Effector CD8-positive, alpha-beta T cell (primary cell): ENCODE measurements at places on chromosomes 5 and 9.

DNA sequence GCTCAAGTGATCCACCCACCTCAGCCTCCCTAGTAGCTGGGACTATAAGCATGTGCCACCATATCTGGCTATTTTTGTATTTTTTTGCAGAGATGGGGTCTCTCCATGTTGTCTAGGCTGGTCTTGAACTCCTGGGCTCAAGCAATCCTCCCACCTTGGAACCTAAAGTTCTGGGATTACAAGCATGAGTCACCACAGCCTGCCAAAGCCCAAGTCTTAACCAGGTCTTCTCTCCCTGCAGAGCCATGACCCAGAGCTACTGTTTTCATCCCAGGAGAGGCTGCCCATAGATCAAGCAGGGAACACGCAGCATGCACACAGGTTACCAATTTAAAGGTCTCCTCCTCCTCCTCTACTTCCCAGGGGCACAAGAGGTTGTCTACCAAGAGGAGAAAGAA, 29.7 kb downstream of the PCDHGC5 start:
- no peak for DNase-seq

DNA sequence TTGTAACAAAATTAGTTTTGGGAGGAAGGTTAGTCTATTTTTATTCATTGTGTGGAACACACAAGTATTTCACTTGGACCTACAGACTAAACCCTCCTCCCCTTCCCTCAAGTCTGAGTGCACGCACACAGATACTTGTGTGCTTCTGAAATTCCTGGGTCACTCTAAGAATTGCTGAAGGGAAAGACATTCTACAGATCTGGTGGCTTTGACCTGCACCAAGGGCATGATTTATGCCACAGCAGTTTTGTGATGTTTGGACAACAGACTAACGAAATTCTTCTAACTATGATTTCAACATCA, 150.5 kb downstream of the ARL15 start:
- DNase-seq: no peak

DNA sequence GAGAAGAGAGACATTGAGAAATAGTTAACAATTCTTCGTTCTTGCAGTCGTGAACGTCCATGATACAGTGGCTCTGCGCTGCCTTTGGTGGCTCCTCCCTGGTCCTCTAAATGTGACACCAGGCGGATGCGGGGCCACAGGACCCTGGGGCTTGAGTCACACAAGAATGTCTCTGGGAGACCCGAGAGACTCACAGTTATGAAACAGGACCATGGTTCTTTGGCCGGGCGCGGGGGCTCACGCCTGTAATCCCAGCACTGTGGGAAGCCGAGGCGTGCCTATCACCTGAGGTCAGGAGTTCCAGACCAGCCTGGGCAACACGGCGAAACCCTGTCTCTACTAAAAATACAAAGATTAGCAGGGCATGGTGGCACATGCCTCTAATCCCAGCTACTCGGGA, 767 bp upstream of the ZDHHC11 start:
- no peak for DNase-seq

DNA sequence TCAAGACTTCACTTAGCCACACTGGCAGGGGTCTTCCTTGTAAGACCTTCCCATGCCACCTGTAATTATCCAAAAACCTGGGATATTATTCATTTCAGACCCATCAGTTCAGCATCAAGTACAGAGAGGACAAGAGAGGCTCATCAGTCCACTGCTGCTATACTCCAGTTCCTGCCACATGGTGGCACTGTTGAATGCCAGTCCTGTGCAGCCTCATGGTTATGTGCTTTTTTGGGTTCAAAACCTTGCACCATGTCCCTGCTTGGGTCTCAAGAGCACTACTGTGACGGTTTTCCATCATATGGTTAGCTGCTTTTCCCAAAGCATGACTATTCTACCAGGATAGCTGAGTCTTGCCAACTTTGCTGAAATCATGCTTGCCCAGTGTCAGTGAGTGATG, 8.5 kb downstream of the PTGS1 start:
- DNase-seq: no peak

DNA sequence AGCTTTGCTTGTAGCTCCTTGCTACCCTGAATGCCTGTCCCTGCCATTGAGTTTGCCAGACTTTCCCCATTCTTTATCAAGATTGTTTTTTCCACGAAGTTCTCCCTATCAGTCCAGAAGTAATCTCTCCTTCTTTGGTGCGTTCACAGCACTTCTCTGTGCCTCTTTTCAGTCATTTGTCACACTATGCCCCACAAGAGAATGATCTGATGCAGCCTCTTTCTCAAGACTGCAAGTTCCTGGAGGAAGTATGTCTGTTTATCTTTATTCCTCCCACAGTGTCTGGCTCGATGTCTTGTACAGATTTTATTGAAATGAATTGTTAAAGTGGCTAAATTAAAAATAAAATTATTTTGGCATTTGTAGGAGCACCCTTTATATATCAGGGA, 99.3 kb downstream of the CCDC192 start:
- no peak for DNase-seq

DNA sequence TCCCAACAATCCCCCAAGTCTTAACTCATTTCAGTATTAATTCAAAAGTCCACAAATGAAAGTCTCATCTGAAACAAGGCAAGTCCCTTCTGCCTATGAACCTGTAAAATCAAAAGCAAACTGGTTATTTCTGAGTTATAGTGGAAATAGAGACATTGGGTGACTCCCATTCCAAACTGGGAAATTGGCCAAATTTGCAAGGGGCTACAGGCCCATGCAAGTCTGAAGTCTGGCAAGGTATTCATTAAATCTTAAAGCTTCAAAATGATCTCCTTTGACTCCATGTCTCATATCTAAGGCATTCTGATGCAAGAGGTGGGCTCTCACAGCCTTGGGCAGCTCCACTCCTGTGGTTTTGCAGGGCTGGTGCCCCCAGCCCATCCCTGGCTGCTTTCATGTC, 167.9 kb downstream of the HTR1A start:
- no peak for DNase-seq

DNA sequence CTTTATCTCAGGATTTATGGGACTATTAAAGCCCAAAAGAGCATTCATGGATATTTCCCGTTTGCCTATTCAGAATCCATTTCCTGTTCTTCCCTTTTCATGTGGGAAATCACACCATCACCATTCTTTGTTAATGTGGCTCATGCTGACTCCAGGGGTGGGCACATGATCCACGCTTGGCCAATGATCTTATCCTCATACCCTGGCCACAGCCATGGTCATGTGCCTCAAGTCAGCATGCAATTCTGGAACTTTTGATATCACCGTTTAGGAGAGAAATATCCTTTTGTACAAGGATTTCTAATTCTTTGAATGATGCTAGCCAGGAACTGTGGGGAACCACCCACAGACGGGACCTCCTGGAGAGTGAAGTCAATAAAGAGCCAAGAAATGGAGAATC, 272.2 kb downstream of the PRELID2 start:
- DNase-seq: no peak
